ENCODE measurements at places on chromosomes 7 and 10.

DNA sequence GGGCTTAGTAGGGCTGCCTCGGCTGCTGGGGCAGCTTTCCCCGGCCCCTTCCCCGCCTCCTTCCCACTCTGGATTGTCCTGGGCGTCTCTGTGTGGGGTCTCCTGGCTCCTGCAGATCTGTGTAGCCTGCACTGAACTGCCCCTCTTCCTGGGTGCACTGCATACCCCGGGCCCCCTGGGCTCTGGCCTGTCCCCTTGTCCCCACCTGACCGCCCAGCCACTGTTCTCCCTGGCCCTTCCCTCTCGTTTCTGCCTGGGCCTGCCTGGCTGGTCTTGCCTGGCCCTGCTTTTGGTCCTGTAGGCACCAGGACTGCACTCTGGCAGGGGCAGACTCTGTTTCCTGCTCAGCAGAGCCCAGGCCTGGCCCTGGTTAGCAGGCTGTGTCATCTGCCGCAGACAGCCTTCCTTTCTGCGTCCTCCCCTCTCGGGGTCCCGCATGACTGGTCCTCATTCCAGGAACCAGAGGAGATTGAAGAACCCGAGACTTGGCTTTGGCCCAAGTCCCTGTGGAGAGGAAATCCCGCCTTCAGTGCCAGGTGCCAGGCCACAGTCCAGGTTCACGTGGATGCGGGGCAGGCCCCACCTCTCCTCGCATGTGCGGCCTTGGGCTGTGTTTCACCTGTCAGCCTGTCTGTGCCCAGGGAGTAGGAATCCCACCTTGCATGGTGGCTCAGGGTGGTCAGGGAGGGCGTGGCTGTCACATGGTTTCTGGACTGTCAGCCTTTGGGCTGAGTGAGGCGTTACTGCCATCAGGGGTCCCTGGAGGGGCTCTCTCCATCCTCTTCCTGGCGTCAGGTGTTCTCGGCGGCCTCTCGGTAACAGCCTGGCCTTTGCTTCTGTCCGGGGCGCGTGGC lies 9.2 kb downstream of the INPP5A start:
- DNase-seq = no peak

- no peak for DNase-seq
Measured at GRCh38 chr7:101877882-101878591, 60.6 kb downstream of the CUX1 start.

GRCh38 chr10:58830697-58831096 lies 318.0 kb downstream of the BICC1 start:
- DNase-seq = no peak

DNA sequence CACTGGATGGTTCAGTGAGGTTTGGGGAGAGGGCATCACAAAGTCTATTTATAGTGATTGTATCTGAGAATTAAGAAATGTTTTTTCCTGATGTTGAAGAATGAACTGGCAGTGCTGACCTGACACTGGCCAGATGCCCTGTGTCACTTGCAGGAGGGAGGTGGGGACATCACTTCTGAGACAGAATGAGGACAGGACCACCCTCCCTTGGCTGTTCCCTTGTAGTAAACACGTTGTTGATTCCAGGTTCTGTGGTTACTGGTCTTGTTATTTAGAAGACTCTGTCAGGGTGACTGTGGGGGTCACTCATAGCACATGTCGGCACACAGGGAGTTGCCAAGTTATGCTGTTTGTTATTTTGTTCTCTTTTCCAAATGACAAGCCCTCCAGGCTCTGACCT lies 126.4 kb downstream of the ADCY1 start:
- no peak for DNase-seq

DNA sequence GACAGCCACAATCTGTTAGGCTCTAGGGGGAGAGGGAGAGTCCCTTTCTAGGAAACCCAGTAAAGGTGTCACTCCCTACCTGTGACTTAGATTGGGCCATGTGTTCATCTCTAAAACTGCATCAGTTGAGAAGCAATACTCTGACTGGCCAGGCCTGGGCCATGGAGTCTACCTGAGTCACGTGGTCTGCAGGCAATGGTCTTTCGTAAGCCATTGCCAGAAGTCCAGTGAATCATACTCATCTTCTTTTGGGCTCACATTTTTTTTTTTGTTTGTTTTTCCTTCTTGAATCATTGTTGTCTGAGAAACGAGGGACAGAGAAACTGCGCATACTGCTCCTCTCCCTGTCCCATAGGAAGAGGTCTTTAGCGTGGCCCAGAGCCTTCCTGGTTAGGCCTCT lies 215.6 kb downstream of the CCSER2 start:
- DNase-seq = no peak

GRCh38 chr10:42975558-42976340 lies 101.1 kb upstream of the RET start:
- DNase-seq = no peak

GRCh38 chr7:79096361-79096805 lies 357.1 kb downstream of the MAGI2 start:
- no peak for DNase-seq

GRCh38 chr10:103493362-103493915 lies at the start of gene NEURL1:
TSS of gene NEURL1 (plus strand) at chr10:103493705. CDS start at chr10:103494388, 683 bp downstream.
- no peak for DNase-seq

- DNase-seq = no peak
Measured at GRCh38 chr7:101519324-101520023, 109.6 kb downstream of the MYL10 start.

GRCh38 chr10:126917975-126918908 lies 13.0 kb downstream of the DOCK1 start:
- DNase-seq = no peak

- DNase-seq = no peak
Measured at GRCh38 chr7:131385039-131385605, 57.4 kb downstream of the MKLN1 start.

GRCh38 chr10:13970236-13970956 lies 360.3 kb downstream of the FRMD4A start:
- no peak for DNase-seq

- DNase-seq = no peak
Measured at GRCh38 chr7:27146491-27147198, 929 bp downstream of the HOXA6 start.

- no peak for DNase-seq
Measured at GRCh38 chr7:82623812-82624211, 180.2 kb upstream of the CACNA2D1 start.

DNA sequence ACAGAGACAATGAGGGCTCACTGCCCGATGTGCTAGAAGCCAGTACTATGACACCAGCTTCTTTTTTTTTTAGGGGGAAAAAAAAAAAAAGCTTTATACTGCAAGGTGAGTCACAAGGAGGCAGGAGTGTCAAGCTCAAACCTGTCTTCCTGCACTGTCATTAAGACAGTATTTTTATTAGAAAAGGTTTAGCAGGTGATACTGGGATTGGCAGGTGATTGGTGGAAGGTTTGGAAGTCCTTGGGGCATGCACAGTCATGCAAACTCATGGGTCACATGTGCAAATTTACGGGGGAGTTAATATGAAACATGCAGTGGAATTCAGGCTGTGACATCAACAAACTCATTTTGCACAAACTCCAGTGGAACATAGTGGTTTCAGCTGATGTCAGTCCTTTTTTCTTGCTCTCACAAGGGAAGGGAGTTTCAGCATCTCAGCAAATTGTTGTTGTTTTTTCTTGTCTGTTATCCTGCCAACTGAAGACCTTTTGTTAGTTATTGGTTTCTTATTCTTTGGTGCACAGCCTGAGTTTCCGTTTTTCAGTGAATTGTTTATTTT lies 530.6 kb downstream of the ANKRD7 start:
- no peak for DNase-seq

DNA sequence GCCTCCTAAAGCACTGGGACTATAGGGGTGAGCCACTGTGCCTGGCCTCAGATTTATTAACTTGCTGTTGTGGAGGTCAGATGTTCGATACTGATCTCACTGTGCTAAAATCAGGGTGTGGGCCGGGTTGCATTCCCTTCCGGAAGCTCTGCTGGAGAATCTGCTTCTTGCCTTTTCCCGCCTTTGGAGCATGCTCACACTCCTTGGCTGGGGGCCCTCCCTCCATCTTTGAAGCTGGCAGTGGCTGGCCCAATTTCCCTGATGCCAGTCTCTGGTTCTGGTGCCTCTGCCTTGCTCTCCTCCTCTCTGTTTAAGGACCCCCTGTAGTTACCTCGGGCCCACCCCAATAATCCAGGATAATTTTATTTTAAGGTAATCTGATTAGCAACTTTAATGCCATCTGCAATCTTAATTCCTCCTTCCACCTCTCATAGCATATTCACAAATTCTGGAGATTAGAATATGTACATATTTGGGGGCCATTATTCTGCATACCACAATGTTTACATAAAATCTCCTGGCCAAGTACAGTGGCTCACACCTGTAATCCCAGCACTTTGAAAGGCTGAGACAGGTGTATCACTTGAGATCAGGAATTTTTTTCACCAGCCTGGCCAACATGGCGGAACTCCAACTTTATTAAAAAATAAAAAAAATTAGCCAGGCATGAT lies 7.9 kb upstream of the PITRM1 start:
- DNase-seq = no peak

GRCh38 chr10:116385994-116386809 lies 41.4 kb upstream of the PNLIPRP3 start:
- no peak for DNase-seq

- no peak for DNase-seq
Measured at GRCh38 chr7:17680026-17680425, 260.3 kb downstream of the SNX13 start.

DNA sequence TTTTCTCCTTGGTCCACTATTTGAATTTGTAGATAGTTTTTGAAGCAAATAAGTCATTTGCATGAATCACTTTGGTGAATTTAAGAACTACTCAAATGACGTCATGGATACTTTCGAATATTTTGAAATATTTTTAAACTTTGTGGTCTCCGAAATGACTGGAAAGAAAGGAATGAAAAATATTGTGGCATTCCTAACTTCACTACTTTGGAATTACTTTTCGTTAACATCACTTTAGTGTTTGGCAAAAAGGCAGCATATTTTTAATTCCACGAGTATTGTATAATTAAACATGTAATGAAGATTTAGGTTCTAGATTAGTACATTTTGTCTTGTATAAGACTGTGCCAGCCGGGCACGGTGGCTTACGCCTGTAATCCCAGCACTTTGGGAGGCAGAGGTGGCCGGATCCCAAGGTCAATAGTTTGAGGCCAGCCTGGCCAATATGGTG lies 35.3 kb upstream of the ZRANB1 start:
- DNase-seq = no peak

DNA sequence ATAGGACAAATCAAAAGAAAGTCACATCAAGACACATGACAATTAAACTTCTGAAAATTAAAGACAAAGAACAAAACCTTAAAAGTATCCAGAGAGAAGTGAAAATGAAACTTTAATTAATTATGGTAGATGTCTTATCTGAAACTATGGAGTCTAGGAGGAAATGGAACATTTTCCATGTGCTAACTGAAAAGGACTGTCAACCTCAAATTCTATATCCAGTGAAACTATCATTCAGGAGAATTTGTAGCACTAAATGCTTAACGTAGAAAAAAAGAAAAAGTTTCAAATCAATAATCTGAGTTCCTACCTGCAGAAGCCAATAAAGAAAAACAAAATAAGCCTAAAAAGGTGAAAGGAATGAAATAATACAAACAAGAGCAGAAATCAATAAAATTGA lies 33.1 kb upstream of the C10orf71 start:
- DNase-seq = no peak

- no peak for DNase-seq
Measured at GRCh38 chr10:85600026-85600743, 766.4 kb downstream of the GRID1 start.

- DNase-seq = no peak
Measured at GRCh38 chr10:121261665-121262064, 336.6 kb downstream of the FGFR2 start.

- no peak for DNase-seq
Measured at GRCh38 chr10:114552050-114552449, 106.0 kb downstream of the ABLIM1 start.

DNA sequence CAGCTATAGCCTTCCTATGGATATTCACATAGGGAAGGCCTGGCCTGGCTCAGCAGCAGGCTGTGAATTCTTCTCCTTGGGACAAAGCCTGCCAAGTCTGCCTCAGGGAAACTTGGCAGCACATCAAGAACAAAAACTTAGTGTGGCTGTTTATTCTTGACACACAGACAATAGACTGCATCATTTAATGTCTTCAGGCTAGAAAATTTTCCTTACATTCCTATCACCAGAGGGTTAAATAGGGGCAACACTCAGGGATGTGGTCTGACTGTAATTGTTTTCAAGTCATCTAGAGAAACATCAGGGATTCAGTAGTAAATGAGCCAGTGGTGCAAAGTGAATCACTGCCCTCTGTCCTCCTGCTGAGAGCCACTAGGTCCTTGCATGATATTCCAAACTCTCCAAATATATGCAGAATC lies 137.3 kb downstream of the SEMA3C start:
- DNase-seq = no peak

DNA sequence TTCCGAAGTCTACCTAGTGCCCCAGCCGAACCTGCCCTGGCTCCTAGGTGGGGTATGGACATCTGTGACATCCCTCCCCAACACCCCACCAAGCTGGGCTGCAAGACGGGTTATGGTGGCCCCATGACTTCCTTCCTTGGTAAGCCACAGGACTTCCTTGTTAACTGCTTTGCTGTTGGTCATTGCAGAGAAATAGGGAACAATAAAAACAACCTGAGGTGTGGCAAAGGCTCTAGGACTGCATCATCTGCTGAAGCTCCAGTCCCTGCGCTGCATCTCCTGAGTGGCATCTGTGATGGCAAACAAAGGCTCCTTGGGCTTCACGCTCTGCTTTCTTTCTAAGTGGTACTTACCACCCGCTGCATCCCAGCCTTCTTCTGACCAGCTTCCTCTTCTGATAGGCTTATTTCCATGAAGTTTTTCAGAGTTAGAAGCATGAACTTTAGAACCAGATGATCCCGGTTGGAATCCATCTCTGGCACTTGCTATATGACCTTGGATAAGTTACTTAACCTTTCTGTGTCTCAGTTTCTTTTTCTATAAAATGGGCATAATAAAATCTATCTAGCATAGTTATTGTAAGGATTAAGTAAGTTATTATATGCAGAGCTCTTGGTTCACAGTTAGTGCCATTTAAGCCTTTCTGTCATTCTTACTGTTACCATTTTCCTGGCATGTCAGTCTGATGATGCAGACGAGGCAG lies 216.8 kb downstream of the RPS24 start:
- no peak for DNase-seq

DNA sequence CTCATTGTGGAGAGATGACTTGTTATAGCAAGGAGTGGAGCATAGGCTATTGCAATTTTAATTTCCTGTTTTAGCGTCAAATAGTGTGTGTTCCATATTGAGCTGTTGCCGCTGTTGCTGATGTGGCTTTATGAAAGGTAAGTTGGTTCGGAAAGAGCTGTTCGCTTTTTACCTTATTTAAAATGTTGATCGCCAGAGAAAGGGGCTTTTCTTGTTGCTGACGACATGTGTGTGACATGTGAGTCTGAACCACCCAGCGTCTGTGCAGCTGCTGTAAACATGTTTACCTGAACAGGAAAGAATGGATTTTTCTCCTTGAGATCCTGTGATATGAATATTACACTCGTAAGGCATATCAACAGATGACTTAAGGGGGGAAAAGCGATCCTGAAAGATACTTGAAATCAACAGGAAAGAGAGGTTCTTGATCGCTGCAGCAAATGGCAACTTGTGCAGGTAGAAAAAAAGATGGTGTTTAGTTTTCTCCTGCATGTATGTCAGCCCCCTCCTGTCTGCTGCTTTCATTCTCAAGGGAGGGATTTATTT lies 2.5 kb downstream of the ZEB1 start:
- DNase-seq = no peak

- no peak for DNase-seq
Measured at GRCh38 chr10:84581976-84582375, 253.6 kb downstream of the CCSER2 start.

- DNase-seq = no peak
Measured at GRCh38 chr10:131806646-131807317, 94.0 kb upstream of the PPP2R2D start.
